ENCODE measurements at places on chromosomes 11 and 22.

DNA sequence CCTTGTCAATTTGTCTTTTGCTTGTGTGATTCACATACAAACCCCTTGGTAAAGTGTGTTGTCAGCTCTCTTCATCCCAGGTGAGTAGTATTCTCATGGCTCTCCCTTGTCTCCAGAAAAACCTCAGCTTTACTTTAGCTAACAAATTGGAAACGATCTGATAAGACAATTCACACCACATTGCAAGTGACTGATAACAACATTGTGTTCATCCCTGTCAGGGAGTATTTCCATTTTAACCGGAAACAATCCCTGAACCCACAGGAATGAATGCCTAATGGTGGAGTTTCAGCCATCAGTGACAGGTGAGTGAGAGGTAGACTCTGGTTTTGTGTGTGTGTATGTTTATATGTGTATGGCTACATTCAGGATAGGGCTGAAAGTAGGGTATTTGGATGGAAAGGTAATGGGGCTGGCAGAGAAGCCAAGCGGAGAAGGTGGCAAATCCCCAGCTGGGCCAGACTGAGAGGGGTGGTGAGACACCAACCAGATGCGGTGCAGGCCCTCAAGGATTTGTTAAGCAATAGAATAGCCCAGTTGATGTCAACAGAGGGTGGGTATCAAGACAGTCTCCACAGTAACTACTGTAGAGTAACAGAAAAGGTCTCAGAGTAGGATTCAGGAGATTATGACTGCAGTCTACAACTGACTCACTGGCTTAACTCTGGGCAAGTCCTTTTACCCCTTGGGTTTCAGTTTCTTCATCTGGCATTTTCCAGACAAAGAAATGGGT lies 7.6 kb downstream of the LRRC51 start:
- DNase-seq: no peak

- no peak for DNase-seq
Observed at GRCh38 chr22:42074846-42075676, 1.0 kb downstream of the PHETA2 start.

- no peak for DNase-seq
Observed at GRCh38 chr22:25880524-25880923, 138.5 kb downstream of the MYO18B start.

DNA sequence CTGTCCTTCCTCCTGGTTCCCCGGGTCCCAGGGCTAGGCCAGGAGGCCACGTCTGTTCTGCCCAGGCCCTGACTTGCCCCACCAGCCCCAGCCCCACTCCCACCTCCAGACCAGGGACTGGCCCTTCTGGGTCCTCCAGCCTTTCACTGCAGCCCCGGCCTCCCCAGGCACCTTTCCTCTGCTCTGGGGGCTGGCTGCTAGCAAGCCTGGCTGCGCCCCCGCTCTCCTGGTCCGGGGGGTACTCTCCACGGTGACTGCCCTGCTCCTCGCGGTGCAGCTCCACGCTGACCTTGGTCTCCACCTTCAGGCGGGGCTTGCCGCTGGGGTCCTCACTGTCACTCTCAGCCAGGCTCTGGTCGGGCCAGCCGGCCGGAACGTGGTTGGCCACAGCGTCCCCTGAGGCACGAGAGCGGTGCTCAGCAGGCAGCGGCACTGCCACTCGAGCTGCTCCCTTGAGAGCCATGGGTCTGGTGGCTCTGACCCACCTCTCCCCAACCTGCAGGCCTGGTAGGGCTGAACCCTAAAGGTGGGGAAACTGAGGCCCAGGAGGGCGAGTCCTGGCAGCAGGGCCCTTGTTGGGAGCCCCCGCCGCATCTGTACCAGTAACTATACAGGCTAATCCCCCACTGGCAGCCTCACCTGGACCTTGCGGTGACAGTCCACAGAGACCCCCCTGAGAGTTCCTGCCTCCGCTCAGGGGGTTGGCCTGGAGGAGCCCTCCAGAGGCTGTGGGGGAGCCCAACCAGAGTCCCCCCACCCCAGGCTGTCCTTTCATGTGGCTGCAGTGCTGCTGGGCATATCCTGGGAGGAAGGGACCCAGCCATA lies 29.0 kb downstream of the TRMU start:
- no peak for DNase-seq

DNA sequence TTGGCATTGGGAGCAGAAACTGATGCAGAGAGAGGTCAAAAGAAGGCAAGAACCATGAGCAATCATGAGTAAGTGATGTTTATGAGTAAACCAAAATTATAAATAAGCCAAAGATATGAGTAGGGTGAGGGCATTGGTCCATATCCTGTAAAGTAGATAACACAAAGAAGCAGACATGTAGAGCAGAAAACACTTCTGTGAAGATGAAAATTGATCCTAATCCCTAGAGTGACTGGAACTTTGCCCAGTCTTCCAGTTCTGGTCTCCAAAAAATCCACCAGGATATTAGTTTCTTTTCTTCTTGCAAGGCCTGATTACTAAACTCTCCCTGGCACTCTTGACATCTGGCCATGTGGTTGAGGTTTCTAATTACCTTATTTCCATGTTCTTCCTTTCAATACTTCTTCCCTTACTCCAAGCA lies 13.7 kb upstream of the DRD2 start:
- DNase-seq: no peak

DNA sequence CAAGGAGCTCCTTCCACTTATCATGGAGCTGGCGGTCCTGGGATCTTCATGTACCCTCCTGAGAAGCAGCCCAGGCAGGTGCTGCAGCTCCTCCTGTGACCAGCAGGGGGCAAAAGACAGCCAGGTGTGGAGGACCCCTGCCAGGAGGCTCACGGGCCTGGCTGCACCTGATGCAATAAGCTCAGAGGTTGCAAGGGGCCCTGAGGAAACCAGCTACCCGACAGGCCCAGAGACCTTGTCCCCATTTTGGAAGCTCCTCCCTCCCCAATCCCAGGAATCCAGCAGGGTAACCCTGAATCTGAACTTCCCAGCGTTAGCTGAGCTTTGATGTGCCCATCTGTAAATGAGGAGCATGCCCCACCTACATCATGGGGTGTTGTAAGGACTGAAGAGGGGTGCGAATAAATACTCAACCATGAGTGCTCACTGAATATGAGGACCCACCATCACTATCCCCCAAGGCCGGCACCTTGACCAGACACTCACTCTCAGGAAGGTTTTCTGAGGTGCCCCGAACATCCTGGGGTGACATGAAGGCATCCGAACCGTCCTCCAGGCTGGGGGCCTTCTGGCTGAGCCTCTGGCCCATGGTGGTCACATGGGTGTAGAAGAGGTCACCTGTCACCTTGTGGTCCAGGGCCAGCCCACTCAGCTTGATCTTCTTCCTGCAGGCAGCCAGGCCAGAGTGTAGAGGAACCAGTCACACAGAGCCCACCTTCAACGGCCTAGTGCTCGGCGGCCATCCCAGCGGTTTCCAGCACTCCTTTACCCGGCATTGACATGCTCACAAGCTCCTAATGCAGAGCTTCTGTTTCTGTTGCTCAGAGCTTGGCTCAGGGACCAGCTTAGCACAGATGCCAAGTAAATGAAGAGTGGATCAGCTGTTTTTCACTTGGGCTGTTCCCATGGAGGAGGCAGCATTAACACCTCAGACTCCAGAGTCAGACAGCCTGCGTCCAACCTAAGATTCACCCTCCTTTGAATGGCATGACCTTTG lies 21.7 kb downstream of the SLC43A1 start:
- DNase-seq: no peak

DNA sequence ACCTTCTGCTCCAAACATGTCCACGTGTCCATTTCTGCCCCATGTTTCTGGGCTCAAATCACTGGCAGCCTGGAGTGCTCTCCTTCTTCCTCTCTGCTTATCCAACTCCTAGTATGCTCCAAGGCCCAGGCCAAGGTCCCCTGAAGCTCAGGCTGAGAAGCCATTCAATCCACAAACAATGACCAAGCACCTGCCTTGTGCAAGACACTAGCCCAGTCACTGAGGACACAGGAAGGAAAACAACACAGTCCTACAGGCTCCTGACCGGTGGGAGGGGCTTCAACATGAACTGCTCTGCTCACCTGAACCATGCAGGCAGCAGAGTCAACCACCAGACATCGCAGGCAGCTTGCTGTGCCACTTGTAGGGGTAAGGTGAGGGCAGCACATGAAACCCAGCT lies 93.6 kb downstream of the RPL27A start:
- no peak for DNase-seq

GRCh38 chr11:65448418-65449105 lies 26.0 kb downstream of the NEAT1 start:
- no peak for DNase-seq

DNA sequence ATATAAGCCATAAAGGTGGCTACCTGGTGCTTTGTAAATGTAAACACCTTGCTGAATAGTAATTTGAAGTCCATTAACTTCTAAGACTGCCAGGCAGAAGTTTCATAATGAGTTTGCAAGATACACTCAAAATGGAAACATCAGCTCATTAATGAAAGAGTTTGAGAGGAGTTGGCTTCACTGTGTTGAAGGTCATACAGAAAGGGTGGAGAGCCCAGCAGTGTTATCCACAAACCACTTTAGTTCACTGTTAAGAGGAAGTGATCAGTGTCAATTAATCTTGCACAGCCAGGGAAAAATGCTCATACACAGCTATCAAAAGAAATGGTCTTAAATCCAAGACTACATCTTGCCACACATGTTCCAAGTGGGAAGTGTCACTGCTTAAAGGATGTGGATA lies 689.4 kb downstream of the JRKL start:
- no peak for DNase-seq

DNA sequence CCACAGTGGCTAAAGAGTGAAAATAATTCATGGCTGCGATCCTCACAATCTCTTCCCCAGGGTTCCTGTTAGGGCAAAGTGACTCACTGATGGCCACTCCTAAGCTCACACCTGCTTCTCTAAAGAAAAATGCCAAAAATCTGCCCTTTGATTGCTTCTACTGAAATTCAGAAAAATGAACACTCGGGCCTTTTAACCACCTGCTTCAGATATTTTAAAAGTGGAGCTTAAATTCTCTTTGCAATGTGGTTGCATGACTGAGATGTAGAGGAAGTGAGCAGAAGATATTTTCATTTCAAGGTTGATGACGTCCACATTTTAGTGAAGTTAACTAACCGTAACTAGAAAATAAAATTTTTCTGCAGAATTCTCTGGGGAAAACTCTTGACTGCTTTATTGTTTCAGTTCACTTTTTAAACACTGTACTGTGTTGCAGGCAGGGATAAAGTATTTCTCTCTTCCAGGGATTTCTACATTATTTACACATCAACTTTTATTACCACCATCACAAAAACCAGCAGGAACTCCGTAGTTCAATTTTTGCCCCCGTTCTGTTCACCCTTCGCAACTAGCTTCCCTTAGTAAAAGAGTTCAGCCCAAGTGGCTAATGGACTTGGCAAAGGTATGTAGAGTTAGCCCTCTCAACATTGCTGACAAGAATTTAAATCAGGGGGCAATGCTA lies 8.5 kb downstream of the RAB30 start:
- DNase-seq: no peak

DNA sequence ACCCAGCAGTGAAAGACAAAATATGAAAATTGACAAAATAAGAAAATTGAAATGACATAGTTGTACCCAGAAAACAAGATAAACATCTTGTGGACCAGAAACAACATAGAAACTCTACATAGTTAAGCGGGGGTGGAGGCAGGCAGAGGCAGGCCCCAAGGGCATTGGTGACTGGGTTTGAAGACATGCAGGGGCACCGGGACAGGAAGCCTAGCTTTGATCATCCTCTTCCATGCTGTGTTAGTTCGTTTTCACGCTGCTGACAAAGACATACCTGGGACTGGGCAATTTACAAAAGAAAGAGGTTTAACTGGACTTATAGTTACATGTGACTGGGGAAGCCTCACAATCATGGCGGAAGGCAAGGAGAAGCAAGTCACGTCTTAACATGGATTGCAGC lies 33.5 kb upstream of the CRTAM start:
- DNase-seq: no peak

DNA sequence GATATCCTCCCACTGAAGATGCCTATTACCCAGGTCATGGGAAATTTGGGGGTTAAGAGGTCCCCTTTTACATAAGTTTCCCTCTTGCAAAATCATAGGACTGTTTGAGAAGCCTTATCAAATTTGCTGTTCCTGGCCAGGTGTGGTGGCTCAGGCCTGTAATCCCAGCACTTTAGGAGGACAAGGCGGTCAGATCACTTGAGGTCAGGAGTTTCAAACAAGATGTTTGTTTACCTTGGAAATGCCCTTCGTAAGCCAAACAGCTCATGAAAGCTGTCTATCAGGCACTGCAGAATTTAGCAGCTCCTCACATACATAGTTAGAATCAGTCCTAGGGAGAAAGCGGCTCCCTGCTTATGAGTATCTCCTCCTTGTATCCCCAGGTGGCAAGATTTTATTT lies 4.9 kb upstream of the EI24 start:
- DNase-seq: no peak

- DNase-seq: no peak
Observed at GRCh38 chr11:30861531-30861930, 275.4 kb upstream of the MPPED2 start.

- DNase-seq: no peak
Observed at GRCh38 chr11:117579161-117579560, 217.9 kb downstream of the DSCAML1 start.

GRCh38 chr11:12196308-12196707 lies 85.9 kb downstream of the MICAL2 start:
- no peak for DNase-seq

DNA sequence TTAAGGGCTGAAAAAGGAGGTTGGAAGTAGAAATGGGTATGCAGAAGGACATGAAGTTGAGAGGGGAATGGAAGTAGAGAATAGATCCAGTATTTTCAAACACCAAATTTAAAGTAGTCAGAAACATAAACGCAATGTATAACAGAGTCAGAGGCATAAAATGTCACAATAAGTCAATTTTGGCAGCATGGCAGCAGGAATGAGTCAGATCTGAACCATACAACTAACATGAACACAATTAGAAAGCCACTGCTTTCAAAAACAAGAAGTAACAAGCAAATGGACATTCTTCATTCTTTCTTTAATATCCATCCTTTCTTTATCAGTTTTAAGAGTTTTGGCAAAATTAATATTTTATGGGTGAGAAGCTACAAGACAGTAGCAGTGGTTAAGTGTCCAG lies 2.5 kb downstream of the CHORDC1 start:
- no peak for DNase-seq

- DNase-seq: no peak
Observed at GRCh38 chr22:17842386-17842785, 68.1 kb upstream of the BID start.
